ENCODE measurements at places on chromosomes 5 and 9.

DNA sequence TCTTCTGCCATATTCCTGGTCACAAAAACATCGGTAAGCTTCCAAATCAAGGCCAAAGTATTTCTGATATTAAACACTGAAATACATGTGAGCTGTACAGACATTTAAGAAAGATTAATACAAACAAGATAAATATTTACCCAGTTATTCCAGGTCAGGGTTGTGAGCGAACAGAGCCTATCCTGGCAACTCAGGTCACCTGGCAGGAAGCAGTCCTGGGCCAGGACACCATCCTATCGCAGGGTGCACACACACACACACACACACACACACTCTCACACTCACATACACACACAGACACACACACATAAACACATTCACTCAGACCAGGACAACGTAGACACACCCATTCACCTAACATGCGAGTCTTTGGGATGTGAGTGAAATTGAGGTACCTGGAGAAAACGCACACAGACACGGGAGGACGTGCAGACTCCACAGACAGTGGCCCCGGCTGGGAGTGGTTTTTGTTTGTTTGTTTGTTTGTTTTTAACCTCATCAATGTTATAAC lies 82.4 kb upstream of the CACNA1B start:
- no peak for DNase-seq

GRCh38 chr9:108780942-108781734 lies 74.6 kb downstream of the ACTL7B start:
- no peak for DNase-seq

DNA sequence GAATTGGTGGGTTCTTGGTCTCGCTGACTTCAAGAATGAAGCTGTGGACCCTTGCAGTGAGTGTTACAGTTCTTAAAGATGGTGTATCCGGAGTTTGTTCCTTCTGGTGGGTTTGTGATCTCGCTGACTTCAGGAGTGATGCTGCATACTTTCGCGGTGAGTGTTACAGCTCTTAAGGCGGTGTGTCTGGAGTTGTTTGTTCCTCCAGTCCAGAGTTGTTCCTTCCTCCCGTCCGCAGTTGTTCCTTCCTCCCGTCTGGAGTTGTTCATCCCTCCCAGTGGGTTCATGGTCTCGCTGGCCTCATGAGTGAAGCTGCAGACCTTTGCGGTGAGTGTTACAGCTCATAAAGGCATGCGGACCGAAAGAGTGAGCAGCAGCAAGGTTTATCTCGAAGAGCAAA lies 159.6 kb upstream of the ADAMTSL1 start:
- DNase-seq: no peak

GRCh38 chr5:126544087-126544740 lies 50.8 kb downstream of the ALDH7A1 start:
- no peak for DNase-seq

DNA sequence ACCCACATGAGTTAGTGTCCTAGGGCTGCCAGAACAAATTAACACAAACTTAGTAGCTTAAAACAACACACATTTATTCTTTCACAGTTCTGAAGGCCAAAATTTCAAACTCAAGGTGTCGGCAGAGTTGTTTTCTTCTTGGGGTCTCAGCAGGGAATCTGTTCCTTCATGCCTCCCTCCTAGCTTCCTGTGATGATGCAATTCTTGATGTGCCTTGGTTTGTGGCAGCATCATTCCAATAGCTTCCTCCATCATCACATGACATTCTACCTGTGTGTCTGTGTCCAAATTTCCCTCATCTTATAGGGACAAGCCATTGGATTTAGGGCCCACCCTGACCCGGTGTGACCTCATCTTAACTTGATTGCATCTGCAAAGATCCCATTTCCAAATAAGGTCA lies 12.2 kb upstream of the SLC25A48 start:
- no peak for DNase-seq

DNA sequence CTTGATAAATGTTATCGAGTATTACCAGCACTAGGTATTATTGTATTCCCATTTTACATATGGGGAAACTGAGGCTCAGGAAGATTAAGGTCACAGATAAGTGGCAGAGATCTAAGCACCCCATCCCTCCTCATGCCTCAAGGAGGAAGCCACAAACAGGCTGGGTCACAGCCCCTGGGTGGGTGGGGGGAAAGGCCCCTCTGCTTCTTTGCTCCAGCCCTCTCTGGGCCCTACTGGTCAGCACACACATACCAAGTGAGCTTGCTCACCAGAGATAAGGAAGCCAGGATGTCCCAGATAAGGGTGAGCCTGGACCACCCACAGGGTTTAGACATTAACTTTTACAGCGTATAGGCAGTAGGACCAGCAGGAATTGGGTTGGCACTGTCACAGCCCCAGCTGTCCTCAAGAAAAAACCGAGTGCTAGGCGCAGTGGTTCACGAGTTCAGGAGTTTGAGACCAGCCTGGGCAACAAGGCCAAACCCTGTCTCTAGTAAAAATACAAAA lies 45.3 kb downstream of the STK10 start:
- DNase-seq: no peak

DNA sequence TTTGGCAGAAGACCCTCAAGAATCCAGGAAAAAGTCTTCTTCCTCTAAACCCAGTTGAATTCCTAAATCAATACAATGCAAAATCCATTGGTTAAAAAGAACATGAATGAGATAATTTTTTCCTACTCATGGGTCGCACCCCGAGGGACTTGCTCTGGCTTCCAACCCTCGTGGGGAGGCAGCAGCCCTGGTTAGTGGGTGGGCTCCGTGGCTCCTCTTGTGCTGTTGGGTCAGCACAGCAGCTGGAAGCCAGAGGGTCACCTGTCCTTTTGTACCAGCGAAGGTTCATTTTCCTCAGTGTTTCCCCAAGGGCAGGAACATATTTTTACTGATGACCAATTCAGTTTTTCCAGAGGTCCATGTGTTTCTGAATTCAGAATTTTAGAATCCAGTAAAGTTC lies 120.6 kb upstream of the S1PR3 start:
- DNase-seq: no peak

DNA sequence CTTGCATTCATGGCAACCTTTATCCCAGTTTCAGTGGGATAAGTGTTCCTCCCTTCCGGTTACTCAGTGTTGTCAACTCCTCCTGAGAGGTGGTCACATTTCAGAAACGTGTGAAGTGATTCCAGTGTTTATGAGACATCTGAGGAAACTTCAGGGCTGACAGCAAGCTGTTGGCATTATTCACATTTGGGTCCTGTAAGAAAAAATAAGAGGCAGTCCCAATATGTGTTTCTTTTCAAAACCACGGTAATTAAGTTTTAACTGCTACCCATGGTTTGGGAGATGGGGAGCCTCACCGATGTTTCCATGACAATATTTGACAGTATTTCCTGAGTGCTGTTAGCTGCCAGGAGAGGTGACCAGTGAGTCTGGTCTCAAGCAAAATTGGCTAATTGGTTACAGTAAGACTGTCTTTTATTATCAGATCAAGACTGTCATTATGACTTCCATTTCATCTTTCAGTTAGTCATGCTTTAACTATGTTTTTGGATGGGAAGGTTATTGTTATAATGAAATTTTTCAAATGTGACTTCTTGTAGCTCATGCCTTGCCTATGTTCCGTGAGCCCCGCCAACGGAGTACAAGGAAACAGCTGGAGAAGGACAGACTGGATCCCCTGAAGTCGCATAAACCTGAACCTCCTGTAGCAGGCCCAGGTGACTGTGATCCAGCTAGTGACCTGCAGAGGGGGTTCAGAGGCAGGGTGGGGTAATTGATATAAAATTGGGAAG lies 115.3 kb downstream of the GDNF start:
- no peak for DNase-seq

DNA sequence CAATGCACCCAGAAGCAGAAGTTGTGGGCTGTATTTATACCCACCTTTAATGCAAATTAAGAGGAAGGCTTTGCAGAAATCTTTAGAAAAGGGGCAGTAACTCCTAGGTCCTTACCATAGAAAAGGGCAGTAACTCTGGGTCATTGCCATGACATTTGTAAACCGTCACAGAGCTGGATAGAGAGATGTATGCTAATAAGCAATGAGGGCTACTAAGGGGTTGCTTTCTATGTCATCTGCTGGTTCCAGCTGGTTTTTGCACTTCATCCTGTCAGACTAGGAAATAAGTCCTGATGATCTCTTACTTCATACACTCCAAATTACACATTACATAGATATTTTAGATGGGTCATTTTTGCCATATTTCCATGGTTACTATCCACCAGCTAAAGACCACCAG lies 299.1 kb upstream of the TYRP1 start:
- no peak for DNase-seq

GRCh38 chr9:12516031-12516430 lies 177.2 kb upstream of the TYRP1 start:
- no peak for DNase-seq

GRCh38 chr5:5700549-5700948 lies 278.1 kb downstream of the ICE1 start:
- DNase-seq: no peak

- no peak for DNase-seq
These were observed 5.2 kb downstream of the GPR107 start for GRCh38 chr9:130058887-130059286.

DNA sequence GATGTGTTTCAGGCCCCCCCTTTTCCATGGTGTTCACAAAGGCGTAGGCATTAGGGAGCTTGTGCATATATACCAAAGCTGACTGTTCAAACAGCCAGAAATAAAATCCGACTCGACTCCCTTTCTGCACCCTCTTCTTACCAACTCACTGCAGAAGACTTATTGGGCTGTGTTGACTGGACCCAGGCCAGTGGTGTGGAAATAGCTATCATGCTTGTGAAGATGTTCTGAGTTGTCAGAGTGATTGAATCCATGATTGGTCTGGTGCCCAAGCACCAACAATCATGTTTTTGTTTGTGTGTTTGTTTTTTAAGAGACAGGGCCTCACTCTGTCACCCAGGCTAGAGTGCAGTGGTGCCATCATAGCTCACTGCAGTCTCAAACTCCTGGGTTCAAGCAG lies 21.6 kb downstream of the TJP2 start:
- DNase-seq: no peak

GRCh38 chr5:142857405-142857804 lies 87.2 kb downstream of the ARHGAP26 start:
- no peak for DNase-seq

DNA sequence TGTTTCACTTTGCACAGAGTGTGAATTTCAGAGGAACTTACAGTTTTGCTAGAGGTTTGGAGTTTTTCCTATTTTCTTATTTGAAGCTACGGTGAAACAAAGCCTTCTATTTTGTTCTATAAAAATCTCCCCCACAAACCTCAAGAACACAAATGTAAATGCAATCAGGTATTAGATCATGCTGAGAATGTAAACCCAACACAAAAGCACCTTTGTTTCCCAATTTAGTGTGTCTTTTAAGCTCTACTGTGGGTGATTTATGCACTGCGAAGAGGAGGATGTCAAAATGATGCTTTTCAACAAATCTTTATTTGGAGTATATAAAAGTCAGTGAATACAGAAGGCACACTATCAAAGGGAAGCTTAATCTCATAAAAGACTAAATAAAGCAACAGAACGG lies 4.3 kb upstream of the DRD1 start:
- DNase-seq: no peak

DNA sequence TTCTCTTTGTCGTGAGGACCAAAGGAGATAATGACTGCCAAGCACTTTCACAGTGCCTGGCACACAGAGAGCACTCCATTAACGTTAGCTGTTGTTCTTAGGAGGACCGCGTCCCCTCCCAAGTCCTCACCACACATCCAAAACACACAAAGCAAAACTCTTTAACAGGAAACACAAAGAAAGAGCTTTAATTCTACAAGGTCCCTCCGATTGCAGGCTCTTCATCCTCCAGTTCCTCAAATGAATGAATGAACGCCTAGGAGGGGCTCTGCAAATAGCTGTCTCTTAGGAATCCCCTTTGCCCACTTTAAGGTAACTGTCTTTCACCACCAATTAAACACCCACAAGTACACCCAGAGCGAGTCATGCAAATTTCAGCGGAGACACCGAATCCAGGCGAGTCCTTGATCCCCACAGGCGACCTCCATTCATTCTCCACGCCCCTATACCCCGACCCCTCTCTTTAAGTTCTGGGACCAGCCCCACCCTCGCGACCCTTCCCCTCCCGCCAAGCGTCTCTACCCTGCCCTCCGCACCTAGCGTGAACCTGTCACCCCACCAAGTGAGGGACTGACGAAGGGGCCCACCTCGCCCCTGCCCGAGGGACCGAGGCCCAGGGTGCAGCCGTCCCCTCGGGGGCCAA lies 644 bp downstream of the TSC1 start:
- DNase-seq: no peak

DNA sequence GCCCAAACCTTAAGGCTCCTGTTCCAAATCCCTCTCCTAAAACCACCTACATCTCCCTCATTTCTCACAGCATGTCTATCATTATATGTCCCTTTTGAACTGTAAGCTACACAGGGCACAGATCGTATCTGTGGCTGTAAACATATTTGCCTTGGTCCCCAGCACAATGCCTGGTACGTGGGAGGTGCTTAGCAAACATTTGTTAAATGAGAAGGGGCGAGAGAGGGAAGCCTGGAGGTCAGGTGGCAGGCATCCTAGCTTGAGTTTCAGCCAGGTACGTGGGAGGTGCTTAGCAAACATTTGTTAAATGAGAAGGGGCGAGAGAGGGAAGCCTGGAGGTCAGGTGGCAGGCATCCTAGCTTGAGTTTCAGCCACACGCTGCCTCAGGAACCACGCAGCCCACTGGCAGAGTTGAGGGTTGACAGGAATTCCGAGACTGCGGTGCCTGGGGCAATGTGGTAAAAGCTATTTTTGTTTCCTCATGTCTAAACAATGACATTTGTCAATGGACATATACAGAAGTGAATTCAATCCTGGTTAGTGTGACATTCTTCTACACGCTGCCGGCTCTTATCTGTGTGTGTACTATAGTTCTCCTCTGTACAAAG lies 113.6 kb downstream of the EFNA5 start:
- no peak for DNase-seq

- DNase-seq: no peak
These were observed 49.9 kb upstream of the SNCAIP start for GRCh38 chr5:122262103-122262502.

DNA sequence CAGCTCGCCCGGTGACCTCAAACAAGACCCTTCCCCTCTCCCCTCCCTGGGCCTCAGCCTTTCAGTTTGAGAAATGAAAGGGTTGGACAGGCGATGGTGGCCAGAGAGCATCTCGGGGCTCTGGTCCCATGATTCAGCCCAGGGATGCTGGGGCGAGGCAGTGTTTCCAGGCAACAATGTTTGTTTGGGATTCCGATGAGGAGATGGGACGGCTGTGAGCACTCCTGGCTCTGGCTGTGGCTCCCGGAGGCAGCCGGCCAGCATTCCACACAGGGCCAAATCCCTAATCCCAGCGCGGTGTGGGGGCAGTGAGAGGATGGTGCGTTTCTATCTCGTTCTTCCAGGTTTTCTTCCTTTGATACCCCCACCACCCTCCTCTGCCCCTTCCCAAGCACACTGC lies 66.0 kb downstream of the HMCN2 start:
- DNase-seq: no peak

GRCh38 chr5:10984021-10984715 lies 223.1 kb upstream of the DAP start:
- no peak for DNase-seq
